T-helper 2 cell (primary cell): ENCODE measurements at places on chromosomes 16 and 17.

DNA sequence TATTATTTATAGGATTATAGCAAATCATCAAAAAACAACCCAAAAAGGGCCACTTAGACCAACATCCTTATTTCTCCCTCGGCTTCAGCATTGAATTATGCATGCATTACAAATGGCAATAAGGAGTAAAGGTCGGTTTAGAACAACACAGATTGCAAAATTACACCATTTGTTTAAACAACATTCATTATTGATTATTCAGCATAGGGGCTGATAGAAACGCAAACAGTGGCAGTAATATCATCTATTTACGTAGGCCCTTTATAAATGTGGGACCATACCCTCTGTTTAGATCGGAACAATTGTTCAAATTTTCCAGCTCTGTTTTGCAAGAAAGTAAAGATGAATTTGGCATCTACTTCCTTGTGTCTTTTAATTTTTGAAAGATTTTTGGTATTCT lies 153.3 kb downstream of the WWOX start:
- DNase-seq, result no peak

GRCh38 chr17:15106540-15106939 lies 158.6 kb downstream of the PMP22 start:
- no peak for DNase-seq

DNA sequence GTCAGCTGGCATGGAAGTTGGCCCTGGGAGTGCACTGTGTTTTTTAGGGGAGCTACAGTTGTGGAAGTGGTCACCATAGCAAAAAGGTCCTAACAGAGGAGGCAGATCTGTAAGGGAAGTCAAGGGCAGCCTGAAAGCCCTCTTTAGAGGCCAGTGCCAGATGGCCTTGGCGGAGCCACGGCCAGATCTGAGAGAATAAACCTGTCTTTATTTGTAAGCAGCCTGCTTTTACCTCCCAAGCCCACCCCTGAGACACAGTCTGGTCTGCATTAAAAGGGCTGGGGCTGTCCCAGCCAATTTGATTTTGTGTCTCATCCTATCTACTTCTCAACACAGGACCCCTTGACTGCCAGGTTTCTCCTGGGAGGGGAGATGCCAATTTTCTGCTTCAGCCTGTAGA lies 51.0 kb upstream of the NOL11 start:
- no peak for DNase-seq

DNA sequence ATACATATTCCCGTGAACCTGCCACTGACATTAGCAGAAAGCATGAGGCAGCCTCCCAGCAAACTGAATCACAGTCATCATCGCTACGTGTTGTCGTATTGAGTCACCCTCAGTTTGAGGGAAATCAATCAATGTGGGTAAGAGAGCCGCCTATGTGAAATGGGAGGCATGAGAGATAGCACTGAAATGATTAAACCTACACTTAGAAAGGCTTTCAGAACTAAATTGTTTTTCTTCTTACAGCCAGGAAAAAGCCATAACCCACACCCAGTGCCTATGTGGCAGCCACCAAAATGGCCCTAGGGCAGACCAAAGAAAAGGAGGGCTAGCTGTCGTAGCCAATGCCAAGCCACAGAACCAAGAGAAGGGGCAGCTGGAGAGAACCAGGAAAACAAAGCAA lies 90.5 kb downstream of the ADAMTS18 start:
- no peak for DNase-seq

- peak; percentile 45 for DNase-seq
These were observed 3.8 kb upstream of the CD7 start for GRCh38 chr17:82320956-82321927.

GRCh38 chr17:45013021-45013997 lies 38.1 kb downstream of the DCAKD start:
- no peak for DNase-seq

GRCh38 chr17:10025976-10026901 lies 121.2 kb upstream of the RCVRN start:
- DNase-seq, result no peak

DNA sequence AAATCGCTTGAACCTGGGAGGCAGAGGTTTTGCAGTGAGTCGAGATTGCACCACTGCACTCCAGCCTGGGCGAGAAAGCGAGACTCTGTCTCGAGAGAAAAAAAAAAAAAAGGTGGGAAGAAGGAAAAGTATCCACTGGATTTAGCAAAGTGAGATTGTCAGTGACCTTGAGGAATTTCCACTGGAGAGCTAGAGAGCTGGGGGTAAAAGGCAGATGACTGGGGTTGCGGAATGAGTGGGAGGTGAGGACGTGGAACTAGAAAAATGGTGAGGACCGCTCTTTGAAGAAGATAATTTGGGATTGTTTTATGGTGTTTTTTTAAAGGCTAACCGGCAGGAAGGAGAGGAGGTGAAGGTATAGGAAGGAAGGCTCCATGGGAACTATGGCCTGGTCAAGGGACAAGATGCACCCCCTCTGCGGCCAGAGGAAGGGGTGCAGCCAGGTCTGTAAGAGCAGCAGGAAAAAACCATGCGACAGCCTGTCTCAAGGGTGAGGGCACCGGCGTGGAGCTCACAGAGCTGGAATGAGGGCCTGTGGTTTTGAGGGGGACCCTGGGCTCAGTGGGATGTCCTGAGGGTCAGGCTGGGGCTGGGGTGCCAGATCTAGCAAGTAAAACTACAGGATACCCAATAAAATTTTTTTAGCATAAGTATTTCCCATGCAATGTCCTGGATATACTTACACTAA lies 694 bp upstream of the MLST8 start:
- no peak for DNase-seq

DNA sequence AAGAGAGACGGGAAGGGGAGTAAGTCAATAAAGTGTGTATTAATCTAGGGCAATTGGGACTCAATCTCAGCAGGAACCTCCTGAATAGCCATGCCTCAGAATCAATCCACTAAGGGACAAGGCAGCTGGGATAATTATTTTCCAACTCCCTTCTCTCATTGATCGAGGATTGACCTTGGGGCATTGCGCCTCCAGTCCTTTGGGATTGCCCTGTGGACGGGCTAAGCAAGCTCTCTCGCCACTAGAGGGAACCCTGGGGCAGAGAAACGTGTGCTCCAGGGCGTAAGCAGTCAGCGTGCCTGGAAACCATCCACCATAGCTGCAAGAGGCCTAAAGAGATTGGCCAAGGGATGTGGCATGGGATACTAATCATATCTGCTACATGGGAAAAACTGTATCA lies 53.9 kb upstream of the ERCC4 start:
- peak; percentile 55 for DNase-seq

DNA sequence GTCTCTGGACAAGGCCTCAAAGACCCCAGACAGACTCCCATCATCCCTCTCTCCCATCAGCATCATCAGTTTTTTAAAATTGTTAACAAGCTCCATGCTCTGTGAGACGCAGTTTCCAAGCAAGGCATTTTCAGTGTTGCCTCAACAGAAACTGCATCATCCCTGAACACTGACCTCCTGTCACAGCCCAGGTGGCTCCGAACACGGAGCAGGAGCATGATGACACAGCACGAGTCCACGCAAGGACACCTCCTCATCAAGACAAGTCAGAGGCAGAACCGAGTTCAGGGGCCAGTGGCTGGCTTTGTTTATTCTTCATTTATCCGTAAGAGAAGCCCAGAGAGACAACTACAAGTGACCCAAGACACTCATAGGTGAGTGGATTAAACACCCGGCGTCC lies 91.4 kb downstream of the ANKRD11 start:
- no peak for DNase-seq
